Stimulated activated CD8-positive, alpha-beta memory T cell treated with anti-CD3 and anti-CD28 coated beads, Interleukin-4, amount 100 ng/mL, for 48 hours (primary cell): ENCODE measurements at places on chromosomes 12 and 14.
A peak's percentile ranks its signal among the peaks of the same experiment; 100 is the strongest.

DNA sequence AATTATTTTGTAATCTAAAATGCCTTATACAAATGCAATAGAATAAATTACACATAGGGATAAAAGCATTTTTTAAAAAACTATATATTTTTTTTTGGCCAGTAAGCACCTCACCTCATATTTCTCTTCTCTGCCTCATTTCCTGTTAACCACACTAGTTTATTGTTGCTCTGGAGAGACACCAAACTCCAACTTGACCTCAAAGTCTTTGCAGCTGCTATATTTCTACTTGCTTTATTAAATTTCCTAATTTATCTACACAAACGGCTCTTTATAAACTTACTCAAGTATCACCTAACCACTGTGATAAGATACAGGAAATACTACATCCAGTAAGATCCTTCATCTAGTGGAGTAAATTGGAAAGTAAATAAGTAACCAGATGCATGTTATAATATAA is 622.3 kb downstream of the C12orf50 start:
- DNase-seq: no peak

DNA sequence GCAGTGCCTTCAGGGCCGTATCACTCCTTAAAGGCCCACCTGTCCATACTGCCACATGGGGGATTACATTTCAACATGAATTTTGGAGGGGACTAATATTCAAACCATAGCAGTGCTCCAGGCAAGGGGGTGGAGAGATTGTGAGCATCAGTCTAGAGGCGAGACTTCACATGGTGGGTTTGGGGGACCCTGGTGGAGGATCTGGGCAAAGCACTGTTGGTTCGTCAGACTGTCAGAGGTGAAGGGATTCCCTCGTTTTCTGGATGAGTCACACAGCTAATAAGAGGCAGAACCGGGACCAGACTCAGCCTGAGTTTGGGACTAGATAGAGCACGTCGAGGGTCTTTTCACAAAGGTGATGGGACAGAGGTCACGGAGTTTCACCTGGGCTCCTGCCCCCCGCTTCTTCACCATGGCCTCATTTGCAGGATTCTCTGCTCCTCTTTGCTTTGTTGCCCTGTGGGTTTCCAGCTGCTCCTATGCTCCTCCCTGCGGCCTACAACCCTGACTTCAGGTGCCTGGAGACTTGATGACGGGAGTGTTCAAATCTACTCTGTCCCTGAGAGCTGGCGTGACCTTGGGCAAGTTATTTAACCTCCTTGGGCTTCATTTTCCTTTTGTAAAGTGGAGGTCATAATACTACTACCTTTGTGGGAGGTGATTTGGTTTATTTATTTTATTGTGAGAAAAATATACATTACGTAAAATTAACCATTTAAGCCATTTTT is 41.5 kb downstream of the TEAD4 start:
- DNase-seq: no peak

- no peak for DNase-seq
These were observed 100.1 kb downstream of the CRADD start for GRCh38 chr12:93777254-93777653.

DNA sequence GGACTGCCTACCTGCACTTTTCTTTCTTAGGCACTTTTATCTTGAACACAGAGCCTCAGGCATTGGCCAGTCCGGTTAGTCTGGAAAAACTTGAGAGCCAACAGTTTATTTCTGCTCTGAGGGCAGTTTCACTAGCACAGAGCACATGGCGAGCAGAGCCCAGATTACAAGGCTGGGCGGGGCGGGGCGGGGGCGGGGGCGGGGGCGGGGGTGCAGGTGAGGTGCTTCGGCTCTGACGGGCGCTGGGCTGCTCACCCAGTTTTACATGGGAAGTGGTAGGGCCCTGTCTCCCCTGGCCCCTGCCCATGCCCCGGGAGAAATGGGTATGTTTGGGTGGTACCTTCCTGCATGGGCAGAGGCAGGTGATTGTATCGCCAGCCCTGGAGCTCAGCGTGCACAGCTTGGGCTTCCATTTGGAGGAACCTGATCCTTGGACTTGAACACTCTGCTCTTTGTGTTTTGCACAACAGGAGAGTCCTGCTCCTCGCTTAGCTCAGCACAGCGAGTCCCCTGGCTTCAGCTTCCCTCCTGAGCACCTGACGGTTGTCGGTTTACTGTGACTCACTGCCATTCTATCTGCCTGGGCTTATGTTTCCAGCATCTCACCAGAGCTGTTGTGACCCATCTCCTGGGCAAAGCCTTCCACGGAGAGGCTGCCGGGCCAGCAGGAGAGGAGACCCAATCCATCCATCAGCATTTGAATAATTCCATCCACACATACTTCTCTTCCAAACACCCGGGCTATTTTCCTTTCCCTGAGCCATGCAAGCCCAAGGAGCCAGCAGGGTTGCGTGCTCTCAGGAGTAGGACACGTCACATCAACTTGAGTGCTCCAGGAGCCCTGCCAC is 108.5 kb downstream of the ARF6 start:
- peak; percentile 79 for DNase-seq

DNA sequence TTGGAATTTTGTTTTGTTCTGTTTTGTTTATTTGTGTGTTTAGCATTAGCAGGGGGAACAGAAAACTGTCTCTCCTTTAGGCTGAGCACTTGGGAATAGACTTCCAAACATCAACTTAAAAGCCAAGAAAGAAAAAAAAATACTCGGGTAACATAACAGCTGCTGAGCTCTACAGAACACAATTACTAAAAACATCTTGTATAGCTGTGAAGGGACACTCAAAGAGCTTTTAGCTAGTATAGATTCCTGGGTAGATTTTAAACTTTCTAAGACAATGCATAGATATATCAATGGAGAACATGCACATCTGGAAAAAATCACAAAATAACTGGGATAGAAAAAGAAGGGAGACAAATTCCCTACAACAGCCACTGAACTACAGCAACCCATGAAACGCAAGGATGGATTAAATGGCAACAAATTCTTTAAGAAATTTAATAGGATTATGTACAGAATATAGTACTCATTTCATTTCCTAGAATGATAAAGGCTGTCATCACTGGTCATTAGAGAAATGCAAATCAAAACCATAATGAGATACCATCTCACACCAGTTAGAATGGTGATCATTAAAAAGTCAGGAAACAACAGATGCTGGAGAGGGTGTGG is 174.3 kb upstream of the KRR1 start:
- DNase-seq: no peak
